NCI-H2081 treated with DMSO at 0.1 percent for 48 hours (cell line): ENCODE measurements at places on chromosomes 13 and 19.

DNA sequence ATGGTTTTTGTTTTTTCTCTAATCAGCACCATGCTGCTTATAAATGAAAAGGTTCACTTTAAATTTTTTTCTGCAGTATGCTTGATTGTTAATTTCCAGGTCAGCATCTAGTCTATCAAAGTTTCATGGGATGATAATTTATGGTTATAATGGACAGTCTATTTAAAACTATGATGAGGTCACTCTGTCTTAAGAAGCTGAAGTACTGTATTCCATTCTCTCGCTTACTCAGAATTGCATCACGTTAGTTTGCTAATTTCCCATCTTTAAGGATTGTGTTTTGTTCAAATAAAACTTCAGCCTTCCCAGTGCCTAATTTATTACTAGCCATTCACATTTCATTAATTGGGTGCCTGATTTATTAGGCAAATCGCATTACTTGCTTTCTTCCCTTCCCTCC, 94.3 kb downstream of the GPC6 start:
- no peak for DNase-seq

DNA sequence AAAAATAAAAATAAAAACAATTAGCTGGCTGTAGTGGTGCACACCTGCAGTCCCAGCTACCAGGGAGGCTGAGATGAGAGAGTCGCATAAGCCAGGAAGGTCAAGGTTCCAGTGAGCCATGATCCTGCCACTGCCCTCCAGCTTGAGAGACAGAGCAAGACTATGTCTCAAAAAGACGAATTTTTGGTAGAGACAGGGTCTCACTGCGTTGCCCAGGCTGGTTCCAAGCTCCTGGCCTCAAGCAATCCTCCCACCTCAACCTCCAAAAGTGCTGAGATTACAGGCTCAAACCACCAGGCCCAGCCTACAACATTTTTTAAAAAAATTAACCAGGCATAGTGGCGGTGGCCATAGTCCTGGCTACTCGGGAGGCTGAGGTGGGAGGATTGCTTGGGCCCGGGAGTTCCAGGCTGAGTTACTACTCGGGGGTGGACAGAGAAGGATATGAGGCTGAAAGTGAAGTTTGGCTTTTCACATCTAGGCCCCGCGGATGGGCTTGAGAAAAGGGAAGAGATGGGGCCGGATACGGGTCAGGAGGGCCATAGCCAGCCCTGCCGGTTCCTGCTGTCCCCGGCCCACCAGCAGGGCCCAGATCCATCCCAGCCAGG, 10.2 kb downstream of the NDUFA11 start:
- no peak for DNase-seq

DNA sequence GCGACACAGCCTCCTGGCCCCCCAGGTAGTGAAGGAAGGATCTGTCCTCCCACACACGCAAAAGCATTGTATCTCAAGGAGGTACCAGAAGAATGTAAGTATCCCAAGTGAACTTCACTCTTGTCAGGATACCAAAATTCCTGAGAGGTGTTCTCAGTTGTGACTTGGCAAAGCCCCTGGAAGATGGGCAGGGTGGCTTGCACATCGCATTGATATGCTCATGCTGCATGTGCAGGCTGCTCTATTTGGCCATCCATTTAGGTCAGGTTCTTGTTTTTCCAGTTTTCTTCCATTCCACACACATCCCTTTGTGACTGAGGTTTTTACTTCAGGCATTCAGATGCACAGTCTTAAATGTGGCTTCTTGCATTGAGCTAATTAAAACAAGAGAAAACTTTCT, 382.8 kb downstream of the FOXO1 start:
- no peak for DNase-seq

GRCh38 chr13:80921541-80921940, 580.6 kb upstream of the SPRY2 start:
- no peak for DNase-seq

GRCh38 chr19:5369304-5369703, 28.7 kb upstream of the PTPRS start:
- DNase-seq: no peak

DNA sequence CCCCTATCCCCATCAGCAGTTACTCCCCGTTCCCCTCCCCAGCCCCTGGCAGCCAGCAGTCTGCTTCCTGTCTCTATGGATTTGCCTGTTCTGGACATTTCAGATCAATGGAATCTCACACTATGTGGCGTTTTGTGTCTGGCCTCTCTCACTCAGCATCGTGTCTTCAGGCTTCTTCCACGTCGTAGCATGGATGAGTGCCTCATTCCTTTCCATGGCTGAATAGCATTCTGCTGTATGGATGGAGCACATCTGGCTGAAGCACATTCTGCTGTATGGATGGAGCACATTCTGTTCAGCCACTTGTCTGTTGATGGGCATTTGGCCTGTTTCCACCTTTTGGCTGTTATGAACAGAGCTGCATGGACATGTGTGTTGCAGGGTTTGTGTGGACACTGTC, 29.5 kb downstream of the CRTC1 start:
- DNase-seq: no peak

DNA sequence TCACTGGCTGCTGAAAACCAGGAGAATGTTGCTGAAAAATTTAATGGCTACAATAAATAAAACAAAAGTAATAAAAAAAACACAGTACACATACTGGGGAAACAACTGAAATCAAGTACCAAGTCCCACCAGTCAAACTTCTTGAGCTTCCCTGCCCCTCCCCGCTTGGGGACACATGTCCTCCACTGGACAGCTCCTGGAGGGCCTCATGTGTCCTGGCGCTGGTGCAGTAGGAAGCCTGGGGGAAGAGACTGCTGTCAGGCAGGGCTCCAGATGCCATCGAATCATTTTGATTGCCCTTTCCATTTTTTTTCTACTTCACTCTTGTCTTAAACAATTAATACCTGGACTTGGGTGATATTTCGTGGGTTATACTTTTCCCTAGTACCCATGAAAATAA, 26.6 kb upstream of the SLC35E1 start:
- no peak for DNase-seq

GRCh38 chr19:48473161-48473966, 4.2 kb downstream of the CYTH2 start:
- DNase-seq: no peak

- DNase-seq: no peak
Measured at GRCh38 chr19:22600690-22601648, 33.2 kb upstream of the ZNF492 start.

GRCh38 chr19:738509-739128, 12.3 kb upstream of the MISP start:
- no peak for DNase-seq

DNA sequence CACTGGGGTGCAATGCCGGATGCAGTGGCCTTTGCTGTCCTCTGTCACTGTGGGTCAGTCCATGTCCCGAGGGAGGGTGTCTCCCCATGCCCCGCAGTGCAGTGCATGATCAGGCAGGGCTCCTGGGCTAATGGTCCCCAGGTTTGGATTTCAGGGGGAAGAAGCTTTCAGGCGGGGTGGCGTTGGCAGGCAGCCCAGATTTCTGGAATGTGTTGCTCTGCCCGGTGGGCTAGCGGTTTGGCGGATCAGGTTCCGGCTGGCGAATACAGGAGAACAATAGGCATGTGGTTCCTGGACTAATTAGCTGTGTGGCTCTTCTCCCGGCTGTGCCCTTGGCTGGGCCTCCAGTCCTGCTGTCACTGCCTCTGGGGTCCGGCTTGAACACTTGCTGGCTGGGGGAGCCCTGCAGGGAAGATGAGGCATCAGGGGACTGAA, 141.3 kb downstream of the FGF9 start:
- DNase-seq: no peak
